CD4-positive, alpha-beta T cell treated with Interleukin-4 for 4 hours (primary cell): ENCODE measurements at places on chromosomes 6 and 20.

- no peak for DNase-seq
Observed at GRCh38 chr6:37371154-37372083, 17.6 kb downstream of the RNF8 start.

DNA sequence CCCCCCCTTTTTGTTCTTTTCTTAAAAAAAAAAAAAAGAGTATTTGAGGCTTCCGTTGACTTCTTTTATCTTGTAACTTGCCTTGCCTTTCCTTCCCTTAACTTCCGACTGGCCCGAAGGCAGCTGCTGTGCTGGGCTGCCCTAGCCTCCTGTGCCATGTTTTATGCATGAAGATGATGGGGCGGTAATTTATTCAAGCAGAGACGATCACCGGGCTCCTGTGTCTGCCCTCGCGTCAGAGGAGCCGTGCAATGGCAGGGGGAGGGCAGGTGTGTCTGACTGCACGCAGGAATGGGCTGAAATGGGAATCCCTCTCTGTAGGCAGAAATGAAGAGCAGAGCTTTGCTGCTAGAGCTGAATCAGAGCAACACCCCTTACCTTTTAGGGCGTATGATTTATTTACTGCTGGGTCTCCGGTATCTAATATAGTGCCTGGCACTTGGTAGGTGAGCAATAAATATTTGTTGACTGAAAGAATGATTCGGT, 106.3 kb upstream of the RIPOR2 start:
- DNase-seq: peak; percentile 68

- no peak for DNase-seq
Observed at GRCh38 chr6:137043710-137044365, 927 bp downstream of the IL20RA start.

DNA sequence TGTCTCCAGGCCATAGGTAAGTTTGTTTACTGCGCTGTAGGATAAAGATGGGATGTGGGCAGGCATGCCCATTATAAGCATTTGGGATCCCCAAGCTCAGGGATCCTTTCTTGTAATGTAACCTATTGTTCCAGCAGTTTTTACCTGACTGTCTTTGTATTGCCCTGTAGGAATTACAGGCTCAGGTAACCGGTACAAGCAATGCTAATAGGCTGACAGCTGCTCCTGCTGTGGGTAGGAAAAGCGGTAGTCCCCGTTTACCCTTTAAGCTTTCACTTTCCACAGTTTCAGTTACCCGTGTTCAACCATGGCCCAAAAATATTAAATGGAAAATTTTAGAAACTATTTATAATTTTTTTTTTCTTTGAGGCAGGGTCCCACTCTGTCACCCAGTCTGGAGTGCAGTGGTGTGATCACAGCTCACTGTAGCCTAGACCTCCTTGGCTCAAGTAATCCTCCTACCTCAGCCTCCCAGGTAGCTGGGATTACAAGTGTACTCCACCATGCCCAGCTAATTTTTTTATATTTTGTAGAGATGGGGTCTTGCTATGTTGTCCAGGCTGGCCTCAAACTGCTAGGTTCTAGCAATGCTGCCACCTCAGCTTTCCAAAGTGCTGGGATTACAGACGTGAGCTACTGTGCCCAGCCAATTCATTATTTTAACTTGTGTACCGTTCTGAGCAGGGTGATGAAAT, 108.6 kb downstream of the CDYL start:
- no peak for DNase-seq

DNA sequence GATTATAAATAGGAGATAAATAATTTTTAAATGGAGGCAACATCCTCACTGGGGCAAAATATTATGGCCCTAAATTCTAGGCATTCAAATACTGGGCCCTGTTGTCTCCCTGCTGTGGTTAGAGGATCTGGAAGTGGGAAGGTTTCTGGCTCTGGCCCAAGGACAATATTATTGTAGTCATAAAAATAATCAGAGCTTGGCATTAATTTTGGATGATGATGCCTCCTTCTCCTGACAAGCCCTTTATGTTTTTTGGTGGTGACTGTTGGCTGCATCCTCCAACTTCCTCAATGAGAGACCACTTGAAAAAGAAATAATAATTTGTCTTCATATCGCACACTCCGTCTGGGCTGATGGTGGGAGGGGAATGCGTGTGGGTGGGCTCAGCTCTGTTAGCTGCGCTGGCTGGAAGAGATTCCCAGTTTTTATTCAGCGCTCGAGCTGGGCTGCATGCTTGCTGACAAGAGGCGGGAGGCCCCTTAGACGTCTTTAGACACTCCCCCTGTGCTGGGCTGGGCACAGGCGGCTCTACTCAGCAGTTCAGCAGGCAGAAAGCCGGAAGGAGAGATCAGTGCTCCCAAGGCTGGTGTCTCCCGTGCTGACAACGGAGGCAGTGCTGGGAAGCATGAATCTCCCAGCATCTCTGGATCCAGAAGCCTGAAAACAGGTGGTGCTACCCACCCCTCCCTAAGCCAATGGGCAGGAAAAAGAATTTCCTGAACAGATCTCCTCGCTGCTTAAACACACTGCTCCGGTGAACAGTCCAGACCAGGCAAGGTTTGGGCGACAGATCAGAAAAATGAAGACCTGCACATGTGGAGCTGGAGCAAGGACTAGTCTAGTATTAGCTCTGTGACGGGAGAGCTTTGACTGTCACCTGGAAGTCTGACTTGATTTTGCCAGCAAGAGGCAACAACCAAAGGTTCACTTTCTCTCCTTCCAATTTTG, 97.7 kb downstream of the SYCP2 start:
- no peak for DNase-seq

- DNase-seq: no peak
Observed at GRCh38 chr20:39849171-39849570, 839.9 kb downstream of the MAFB start.

GRCh38 chr6:144352331-144352730, 67.2 kb downstream of the UTRN start:
- DNase-seq: no peak

DNA sequence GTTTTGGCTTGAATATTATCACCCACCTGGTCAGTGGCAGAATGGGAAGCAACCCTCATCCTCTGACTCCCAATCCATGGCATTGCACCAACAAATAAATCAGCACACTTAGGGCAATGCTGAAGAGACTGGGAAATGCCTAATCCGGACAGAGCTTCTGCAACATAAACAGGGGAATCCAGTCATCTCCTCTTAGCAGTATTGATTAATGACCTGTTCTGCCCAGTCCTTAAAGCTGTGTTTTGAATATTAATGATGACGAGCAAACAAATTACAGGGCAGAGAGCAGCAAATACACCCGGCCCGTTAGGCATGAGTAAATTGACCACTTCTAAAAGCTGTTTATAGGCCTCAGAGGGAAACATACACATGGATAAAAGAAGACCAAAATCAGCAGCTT, 77.0 kb upstream of the B3GAT2 start:
- no peak for DNase-seq

- no peak for DNase-seq
Observed at GRCh38 chr6:10559522-10560152, 38.5 kb downstream of the GCNT2 start.

- no peak for DNase-seq
Observed at GRCh38 chr6:156004796-156005195, 549.2 kb upstream of the NOX3 start.

- DNase-seq: no peak
Observed at GRCh38 chr6:33375143-33375671, 16.4 kb upstream of the KIFC1 start.

GRCh38 chr20:8244637-8245036, 112.6 kb downstream of the PLCB1 start:
- DNase-seq: no peak

- DNase-seq: peak; percentile 34
Observed at GRCh38 chr6:79570129-79571029, 33.1 kb upstream of the LCA5 start.

GRCh38 chr6:82074556-82074955, 173.0 kb downstream of the IBTK start:
- no peak for DNase-seq

DNA sequence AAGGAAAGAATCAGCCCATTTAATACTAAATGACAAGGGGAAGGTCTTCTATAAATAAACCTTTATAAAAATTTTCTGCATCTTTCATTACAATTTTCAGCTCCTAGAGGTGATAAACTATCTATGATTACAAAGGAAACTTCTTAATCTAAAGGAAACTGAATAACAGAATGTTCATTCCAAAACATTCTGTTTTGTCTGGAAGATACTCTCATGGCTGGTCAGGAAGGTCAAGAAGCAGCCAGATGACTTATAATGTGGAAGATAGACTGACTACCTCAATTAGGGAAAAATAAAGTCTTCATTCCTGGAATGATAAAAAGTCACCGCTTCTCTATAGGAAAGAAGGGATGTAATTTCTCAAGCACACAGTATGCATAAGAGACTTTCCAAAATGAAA, 131.3 kb downstream of the GMDS start:
- DNase-seq: no peak

DNA sequence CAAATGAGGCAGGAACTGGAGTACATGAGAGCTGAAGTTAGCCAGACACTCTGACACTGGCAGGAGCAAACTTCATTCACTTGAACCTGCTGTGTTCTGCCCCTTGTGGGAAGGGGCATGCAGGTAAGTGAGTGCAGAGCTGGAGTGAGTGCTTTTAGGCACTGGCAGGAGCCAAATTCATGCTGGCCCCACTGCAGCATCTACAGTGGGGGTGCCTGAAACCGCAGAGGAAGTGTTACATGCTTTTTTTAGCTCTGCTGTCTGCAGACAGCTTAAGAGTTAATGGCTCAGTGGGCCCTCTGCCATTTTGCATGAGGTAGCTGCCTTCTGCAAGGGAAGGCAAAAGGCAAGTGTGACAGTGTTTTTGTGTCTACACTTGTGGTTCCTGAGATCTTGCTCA, 167.9 kb upstream of the SYNCRIP start:
- DNase-seq: no peak

DNA sequence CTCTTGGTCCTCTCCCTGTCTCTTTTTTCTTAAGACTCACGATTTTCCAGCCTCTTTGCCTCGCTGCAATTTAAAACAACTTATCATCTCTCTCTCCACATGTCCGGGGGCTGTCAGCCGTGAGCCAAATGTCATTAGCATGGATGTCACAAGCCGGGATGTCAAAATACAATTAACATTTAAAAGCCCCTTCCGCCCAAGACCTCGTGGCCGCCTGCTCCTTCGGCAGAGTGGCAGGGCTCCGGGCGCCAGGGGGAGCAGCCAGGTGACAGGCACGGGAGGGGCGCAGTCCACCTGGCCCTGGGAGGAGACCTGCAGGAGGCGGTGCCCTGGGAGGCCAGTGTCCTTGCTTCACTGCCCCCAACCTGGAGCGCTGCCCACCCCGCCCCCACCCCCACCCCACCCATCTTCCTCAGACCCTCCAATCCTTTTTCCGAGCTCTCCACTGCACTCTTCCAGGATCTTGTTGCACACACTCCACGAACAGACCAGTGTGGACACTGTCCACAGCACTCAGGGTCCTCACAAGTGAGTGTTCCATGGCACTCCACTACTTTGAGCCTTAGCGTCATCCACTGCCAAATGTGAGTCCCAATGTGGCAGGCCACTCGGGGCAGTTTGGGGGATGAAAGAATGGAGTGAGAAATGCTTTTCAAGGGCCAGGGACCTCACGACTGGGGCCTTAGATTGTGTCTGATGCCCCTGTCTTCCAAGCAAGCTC, 5.6 kb upstream of the GRM4 start:
- no peak for DNase-seq

GRCh38 chr6:43705996-43706395, 18.4 kb upstream of the MRPS18A start:
- DNase-seq: no peak

GRCh38 chr20:15643713-15644112, 929.5 kb downstream of the KIF16B start:
- DNase-seq: no peak

GRCh38 chr6:42877695-42878094, 1.7 kb upstream of the RPL7L1 start:
- no peak for DNase-seq

DNA sequence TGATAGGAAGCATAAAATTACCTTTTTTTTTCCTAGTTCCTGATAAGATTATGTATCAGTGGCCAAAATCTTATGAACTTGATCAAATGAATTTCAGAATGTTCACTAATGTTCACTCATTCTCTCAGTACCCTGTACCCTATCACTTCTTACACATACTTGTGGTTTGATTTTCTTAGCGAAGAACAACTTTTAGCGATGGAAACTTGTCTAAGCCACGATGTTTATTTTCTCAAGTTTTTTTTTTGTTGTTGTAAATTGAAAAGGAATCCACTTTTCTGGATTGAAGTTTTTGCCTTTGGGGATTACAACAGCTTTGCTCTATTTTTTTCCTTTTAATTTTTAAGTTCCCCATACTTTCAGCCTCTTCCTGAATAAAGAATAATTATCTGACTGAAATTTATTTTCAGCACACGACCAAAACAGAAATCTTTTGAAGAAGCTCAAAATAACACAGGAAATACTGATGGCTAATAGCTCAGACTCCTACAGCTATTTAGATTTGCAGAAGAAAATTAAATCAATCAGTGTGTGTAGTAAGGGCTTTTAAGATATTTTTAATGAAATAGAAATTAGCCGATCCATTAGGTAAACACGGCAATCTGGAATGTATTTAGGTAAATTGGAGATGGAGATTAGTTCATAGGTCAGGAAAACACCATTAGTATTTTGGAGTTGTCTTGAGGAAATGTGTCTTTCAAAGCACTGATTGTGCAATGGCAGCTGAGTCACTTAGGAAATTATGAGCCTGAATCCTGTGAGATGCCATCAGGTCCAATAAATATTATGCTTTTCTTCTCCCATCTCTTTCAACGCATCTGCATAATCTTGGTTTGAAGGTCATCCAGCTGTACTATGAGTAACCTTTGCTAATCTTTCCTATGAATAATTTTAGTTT, 217.5 kb downstream of the GJA1 start:
- no peak for DNase-seq

DNA sequence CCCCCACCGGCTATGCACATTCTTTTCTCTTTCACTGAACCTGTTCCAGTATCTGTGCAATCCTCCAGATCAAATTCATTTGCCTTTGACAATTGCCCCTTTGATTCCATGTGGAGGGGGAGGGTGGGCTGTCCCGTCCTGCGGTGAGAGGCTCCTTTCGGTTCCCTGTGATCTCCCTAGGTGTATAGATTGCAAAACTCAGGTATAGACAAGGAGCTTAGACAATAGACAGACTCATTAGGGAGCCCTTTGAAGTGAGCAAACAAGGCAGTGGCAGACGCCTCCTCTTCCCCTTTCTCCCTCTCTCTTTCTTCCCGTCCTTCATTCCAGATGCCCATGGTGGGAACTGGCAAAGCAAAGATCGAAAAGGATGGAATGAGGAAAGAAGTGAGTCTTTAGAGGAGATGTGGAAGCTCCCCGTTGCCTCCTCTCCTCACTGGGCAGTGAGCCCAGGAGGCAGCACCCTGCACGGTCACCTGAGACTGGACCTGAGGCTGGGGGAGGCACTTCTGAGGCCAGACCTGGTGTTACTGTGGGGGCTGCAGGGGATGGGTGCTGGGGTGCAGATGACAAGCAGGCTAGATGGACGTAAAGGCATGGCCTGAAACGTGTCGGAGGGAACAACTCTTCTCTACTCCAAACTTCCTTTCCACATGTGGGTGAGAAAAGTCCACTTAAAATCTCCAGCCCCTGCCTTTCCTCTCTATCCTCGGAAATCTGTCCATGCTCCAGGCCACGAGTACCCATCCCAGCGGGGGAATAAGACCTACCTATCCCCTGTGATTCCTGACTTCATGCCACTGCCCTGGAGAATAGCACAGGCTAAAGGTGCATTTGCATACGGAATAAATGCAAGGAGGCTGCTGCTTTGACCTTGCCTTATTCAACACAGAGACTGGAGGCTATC, 256.6 kb upstream of the FOXQ1 start:
- DNase-seq: no peak
